ENCODE measurements at places on chromosomes 5 and 9.
A peak's percentile ranks its signal among the peaks of the same experiment; 100 is the strongest.

DNA sequence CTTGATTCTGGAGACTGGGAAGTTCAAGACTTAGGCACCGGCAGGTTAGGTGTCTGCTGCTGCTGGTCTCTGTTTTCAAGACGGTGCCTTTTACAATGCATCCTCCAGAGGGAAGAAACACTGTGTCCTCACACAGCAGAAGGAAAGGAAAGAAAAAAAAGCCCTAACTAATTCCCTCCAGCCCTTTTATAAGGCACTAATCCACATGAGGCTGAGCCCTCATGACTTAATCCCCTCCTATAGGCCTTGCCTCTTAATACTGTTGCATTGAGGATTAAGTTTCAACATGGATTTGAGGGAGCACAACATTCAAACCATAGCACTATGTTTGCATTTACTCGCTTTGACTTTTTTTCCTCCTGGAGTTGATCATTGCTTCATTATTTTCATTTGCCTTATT lies 585.9 kb downstream of the TLR4 start:
- no peak for DNase-seq

DNA sequence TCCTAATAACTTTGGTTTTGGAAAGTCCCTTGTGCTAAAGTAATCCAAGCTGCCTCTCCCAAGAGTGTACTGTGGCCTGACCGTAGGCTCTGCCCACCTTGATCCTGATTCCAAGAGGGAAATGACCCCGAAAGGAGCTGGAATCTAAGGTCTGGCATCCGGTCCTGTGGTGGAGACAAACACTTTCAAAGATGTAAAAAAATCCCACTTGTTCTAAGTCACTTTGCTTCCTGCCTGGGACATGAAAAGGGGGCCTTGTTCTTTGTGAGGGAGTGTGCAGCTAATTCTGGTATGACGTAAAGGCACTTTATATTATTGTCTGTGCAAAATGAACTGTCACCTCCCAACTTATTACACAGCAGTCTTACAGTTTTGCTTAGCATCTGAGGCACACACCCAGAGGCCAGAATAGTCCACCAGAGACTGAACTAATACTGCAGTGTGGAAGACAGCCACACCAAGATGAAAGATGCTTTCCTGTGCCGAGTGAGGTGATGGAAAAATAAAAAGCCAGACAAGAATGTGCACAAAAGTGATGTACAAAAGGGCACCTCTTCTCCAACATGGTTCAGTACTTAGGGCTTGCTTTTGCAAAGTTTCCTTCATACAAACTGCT lies 128.7 kb downstream of the SLC12A2 start:
- DNase-seq, result no peak

GRCh38 chr5:4773827-4774317 lies 366.3 kb upstream of the ADAMTS16 start:
- DNase-seq, result no peak

DNA sequence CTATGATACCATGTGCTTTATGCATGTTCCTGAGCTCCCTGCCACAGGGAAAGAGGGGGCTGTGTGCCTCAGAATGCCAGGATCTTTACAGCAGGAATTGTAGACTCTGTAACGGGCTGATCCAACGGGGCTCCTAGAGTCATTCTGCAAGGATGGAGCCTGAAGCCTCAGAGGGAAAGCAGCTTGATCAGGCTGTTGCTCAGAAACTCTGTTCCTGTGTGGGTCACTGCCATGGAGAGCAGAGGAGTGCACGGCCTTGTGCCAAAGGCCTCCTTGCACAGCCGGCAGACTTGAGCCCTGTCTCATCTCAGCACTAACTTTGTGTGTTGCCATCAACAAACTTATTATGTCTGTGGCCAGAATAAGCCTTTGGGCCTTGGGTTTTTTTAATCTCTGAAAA lies 51.8 kb downstream of the AMBP start:
- DNase-seq, result no peak

- DNase-seq, result peak; percentile 43
Observed at GRCh38 chr9:133375116-133375723, 640 bp downstream of the SURF4 start.

DNA sequence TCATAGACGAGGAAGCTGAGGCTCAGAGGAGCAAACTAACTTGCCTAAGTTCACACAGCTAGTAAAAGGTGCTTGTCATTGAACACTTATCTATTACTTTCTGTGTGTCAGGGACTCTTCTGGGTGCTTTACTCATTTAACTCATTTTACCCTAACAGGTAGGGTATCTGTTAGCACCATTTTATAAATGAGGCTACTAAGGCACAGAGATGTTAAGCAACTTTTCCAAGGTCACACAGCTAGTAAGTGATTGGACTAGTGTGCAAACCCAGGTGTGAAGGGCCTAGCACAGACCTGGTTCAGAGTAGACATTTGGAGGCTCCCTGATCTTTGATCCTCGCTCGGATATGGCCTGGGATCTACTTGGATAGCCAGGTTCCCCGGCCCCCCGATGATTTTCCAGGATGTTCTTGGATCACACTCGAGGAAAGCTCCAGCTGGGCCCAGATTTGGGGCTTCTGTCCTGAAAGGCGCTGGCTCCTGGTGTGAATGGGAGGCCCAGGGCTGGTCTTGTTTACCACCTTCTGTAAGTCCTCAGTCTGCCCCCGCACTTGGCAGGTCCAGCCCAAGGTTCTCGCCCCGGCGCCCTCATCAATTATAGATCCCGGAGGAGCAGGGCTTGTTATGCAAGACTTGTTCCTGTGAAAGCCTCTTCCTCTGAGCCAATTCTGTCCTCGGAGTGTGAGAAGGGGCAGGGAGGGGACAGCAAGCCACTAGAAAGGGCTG lies 37.5 kb downstream of the GSN start:
- no peak for DNase-seq

GRCh38 chr5:58012801-58013315 lies 447.0 kb downstream of the PLK2 start:
- no peak for DNase-seq

GRCh38 chr9:93187047-93187446 lies 3.1 kb downstream of the WNK2 start:
- no peak for DNase-seq

DNA sequence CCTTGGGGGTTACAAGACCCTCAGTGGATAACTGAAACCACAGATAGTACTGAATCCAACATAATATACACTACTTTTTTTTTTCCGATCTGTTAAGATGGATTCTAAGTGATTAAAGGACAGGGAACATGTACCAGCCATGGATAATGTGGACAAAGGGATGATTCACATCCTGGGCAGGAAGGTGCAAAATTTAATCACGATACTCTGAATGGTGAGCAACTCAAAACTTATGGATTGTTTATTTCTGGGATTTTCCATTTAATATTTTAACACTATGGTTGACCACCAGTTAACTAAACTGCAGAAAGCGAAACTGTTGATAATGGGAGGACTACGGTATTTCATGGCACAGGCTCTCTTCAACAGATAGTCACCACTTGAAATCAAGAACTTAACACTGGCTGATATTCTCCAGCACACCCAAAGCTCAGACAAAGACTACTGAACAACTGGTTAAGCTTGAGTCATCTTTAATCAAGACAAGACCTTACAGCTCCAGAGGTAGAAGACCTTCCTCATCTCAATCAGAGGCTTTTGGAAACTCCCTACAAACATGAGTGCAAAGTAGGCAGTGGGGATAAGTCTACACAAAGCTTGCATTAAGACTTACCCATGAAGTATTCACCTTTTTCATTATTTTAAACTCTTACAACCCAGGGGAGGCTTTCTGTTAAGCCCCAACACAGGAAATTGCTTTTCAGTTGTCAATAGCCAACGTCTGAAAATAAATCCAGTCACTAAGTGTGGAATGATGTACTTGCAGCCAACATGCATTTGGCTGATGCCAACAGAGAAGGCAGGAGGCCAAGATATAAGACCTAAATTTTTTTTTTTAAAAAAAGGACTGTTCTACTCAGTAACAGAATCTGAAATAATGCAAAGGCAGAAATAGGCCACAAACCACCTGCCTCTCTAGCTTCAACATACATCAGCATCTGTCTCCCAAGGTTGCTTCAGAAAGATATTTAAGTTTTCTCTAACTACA lies 78.7 kb downstream of the ELAVL2 start:
- DNase-seq, result no peak

- peak; percentile 81 for DNase-seq
Observed at GRCh38 chr9:107283623-107284616, 841 bp downstream of the RAD23B start.

DNA sequence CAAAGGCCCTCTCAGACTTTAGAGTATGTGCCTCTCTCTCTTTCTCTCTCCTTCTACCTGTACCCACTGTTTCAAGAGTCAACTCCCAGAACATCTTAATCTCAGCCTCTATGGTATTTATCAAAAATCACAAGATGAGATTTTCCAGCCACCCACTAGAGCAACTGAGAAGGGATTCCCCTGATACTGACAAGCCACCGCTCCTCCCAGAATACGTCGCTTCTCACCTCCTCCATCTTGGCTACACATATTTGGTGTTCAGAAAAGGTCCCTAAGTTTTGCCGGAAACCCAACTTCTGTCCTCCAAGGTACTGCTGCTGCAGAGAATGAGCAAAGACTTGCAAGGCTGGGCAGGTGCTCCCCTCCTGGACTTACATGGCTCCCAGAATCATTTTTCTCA lies 6.1 kb downstream of the GARIN3 start:
- peak; percentile 51 for DNase-seq

DNA sequence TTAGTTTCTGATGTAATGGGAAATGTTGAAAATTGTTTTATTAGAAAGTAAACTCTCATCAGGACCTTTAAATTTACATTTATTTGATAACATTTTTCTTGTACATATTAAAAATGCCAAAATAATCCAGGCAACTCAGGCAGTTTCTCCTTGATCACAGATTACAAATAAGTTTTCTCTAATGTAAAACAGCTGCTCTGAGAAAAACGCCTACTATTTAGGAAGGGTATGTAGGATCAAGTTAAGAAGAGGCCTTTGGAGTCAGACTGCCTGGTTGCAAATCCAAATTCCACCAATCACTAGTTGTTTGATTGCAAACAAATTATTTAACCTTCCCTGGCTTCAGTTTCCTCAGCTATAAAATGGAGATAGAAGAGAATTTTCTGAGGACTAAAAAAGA lies 610.8 kb downstream of the PDE4D start:
- no peak for DNase-seq

DNA sequence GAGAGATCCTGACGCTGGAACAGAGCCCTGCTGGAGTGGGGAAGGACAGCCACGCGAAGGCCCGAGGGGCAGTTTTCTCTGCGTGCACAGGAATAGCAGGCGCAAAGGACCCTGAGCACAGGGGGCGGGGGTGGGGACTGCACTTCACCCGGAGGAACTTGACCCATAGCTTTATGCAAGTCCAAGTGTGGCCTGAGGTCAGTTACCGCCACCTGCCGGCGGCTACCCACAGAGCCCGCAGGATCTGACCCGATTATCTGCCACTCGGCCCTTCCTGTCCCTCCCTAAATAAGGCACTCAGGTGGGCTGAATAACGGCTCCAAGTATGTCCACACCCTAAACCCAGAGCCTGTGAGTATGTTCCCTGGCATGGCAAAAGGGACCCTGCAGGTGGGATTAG lies 65.4 kb upstream of the FCN1 start:
- no peak for DNase-seq

DNA sequence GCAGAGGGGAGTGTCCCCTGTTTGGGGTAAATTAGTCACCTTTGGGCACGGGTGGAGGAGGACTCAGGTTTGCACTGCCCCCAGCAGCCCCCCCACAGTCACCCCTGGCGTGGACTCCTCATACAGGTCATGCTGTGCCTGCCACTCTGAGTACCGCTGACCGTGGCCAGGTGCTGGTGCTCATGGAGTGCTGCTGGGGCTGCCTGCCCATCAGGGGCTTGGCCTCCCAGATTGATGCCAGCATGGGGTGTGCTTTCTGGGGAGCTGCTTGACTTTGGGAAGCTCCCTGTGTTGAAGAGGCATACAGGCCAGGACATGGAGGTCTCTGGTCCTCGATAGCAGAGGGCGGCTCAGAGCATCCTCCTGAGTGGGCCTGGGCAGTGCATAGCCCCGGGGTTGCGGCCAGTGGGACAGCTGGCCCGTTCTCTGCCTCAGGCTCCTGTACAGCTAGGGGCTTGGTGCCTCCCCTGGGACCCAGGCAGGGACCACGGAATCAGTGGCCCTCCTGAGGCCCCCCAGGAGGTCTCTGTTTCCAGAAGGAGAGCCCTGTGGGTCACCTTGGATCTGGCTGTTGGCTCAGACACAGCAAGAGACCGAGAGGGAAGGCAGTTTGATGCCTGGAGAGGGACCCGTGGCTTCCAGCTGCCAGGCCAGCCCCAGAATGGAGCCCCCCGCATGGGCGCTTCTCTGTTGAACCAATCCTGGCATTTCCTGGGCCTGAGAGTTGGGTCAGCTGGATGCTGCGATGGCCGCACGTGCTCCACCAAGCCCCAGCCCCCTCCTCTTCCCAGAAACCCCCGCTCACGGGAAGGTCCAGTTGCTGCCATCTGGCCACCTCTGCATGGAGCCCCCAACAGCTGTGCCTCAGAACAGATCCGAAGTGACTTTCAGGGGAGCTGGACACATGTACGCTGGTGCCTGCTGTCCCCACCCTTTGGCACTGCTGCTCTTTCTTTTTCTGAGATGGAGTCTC lies 6.1 kb upstream of the AJM1 start:
- no peak for DNase-seq

- no peak for DNase-seq
Observed at GRCh38 chr5:115586525-115587146, 15.6 kb downstream of the TICAM2 start.

Measured in activated T-cell treated with anti-CD3 and anti-CD28 coated beads, Interleukin-2, amount 50 U/mL, for 72 hours (primary cell).